Stimulated activated CD8-positive, alpha-beta memory T cell treated with anti-CD3 and anti-CD28 coated beads, Interleukin-4, amount 100 ng/mL, for 1 hour (primary cell): ENCODE measurements at places on chromosomes 12 and 14.
A peak's percentile ranks its signal among the peaks of the same experiment; 100 is the strongest.

GRCh38 chr12:89157413-89157812 is 194.9 kb downstream of the DUSP6 start:
- no peak for DNase-seq

GRCh38 chr12:70543444-70543843 is 93.8 kb downstream of the PTPRB start:
- no peak for DNase-seq

GRCh38 chr12:4943938-4944284 is 34.2 kb downstream of the KCNA1 start:
- no peak for DNase-seq

DNA sequence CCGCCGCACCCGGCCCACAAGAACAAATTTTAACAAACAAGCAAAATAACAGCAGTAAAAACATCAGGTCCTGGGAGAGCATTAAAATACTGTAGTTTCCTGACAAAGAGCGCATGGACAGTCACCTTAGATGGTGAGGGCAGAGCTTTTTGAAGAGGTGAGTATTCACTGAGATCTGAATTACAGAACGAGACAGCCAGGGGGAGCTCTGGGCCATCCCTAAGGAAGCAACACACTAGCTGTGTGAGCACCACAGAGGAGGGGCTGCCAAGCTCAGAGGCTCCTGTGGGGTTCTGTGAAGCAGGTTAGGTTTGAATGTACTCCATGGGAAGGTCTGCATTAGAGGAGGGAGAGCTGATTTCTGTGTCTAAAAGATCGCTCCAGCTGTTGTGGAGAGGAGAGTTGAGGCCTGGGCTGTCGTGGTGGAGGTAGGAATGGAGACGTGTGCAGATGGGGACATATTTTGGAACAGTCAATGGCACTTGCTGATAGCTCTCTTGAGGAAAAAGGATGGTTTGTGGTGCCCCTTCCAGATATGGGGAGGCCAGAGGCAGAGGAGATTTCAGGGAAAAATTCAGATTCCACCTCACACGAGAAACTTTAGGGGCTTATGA is 72.9 kb downstream of the TRAFD1 start:
- DNase-seq = peak; percentile 4

DNA sequence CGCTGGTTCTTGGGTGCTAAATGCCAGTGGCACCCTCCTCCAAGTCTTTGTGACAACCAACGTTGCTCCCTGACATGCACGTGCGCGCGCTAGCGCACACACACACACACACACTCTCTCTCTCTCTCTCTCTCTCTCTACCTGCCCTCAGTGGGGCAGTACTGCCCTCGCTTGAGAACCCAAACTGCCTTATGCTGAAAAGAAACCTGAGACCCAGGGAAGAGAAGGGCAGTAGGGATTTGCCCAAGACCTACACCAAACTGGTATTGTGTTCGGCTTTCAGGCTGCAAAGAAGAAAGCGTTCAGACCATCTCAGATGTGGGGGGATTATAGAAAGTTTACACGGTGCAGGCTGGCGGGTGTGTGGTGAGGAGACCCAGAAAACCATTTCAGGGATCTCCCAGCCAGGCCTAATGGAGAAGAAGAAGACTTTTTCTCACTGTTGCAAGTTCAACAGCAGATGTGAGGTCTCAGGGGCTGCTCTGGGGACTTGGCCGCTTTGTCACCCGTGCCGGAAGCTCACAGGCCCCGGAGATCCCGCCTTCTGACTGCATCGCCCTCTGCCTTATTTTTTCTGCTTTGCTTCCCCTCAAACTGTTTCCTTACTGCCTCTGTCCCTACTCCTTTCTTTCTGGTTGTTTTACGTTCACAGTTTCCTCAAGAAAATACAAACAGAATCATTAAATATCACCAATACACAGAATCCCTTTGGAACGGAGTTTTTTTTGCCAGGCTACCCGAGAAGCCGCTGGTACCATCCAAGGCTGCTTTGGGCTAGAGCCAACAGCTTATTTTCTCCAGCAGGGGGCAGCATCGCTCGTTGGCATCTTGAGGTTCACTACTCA is 82.4 kb downstream of the PPM1A start:
- DNase-seq = peak; percentile 53

DNA sequence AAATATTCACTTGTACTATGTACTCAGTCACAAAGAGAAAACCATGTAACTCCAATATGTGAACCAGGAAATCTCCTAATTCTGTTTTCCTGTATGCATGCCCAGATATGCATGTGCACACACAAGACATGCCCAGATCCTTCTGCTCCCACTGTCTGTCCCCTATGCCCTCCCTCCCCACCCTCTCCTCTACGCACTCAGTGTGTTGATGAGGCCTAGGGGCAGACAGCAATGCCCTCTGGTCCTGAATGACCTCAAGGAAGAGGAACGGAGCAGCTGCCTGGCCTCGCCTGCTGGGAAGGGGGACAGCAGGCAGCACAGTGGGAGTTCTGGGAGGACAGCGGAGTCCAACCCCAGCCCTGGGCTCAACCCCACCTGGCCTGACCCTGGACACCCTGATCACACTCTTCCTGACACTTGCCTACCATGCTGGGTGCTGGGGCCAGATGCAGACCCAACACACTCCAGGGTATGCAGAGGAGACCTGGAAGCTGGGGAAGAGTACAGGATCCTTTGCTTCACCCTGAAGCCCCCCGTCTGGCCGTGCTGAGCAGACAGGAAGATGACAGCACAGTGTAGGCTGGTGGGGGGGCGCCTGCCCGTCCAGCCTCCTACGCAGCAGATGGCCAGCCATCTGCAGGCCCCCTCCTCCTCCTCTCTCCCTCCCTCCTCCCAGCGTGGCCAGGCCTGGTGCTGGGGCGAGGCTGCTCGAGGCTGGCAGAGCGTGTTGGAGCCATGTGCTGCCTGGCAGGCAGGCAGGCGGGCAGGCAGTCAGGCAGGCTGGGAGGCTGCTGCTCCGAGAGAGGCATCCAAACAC is 106.6 kb upstream of the NCOR2 start:
- no peak for DNase-seq

DNA sequence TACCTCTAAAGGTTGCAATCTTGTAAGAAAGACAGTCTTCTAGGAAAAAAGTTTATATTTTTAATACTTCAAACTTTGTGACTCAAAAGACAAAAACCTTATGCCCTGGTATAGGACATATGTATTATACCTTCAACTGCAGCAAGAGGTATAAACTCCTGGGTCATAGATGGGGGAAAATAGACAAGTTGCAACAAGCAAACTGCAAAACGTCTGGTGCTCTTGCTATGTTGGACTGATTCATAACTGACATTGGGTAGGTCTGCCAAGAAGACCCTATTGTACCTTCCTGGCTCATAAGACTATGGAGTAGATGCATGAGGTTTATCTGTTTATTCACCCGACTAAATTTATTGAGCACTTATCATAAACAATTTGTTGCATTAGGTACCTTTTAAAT is 40.9 kb downstream of the BEST3 start:
- DNase-seq = no peak

DNA sequence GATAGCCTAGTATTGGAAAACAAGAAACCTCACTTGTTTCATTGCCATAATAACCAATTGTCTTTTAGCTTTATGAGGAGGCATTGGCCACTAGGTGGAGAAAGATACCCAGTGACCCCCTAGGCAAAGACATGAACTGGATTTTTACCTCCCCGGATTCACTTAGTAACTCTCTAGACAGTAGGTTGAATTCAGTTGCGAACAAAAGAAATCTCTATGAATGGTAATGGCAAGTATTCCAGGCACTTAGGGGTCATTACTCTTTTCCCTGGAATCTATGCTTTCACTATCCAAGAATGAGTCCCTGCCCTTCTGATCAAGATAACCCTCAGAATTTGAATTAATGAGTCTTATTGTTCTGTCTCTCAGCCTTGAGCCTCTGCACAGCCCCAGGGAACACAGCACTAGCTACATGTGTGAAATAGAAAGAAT is 29.5 kb upstream of the RHOJ start:
- DNase-seq = no peak

- DNase-seq = no peak
Observed at GRCh38 chr12:82659343-82660207, 27.1 kb upstream of the TMTC2 start.

GRCh38 chr12:2393996-2394395 is 341.2 kb downstream of the CACNA1C start:
- no peak for DNase-seq

- no peak for DNase-seq
Observed at GRCh38 chr14:64990296-64990695, 3.6 kb downstream of the FNTB start.
